ENCODE measurements at places on chromosomes 2 and 18. TPM values are rescaled to one million over a fixed set of nuclear protein-coding genes. Genes with fewer than 3 reads are reported as not detected.

The SCN2A gene
- 0.05 TPM for polyA plus RNA-seq

The COL4A3 gene
- 0.23 TPM for polyA plus RNA-seq

The KYNU gene
- polyA plus RNA-seq, result 0.04 TPM

The BUB1 gene
- polyA plus RNA-seq, result 23.9 TPM

The RGPD4 gene
- 0.04 TPM for polyA plus RNA-seq

The NOSTRIN gene
- polyA plus RNA-seq, result not detected

The REEP1 gene
- polyA plus RNA-seq, result 0.28 TPM

The TACR1 gene
- 0.07 TPM for polyA plus RNA-seq

The DNAH7 gene
- 0.15 TPM for polyA plus RNA-seq

The EPB41L5 gene
- 4.4 TPM for polyA plus RNA-seq

The TRMT61B gene
- polyA plus RNA-seq, result 8.0 TPM

The SLC25A52 gene
- not detected for polyA plus RNA-seq

DNA sequence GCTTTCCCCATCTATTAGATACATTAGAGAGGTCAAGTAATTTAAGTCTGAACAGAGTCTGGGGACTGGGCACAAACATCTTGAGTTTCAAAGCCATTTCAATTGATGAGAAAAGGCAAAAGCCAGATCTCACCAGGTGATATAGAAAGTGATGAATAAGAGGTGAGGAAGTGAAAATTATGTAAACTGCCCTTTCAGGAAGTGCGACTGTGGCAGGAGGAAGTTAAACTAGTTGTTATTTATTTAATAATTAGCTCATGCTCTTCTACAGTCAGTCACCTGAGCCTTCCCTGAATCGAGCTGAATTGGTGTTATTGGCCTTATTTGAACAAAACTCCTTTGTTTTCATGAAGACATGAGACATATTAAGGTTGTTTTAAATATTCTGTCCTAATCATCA is 115.1 kb downstream of the CDH20 start:
- DNase-seq, result no peak

- DNase-seq, result no peak
Observed at GRCh38 chr2:158923180-158923594, 45.3 kb upstream of the TANC1 start.

DNA sequence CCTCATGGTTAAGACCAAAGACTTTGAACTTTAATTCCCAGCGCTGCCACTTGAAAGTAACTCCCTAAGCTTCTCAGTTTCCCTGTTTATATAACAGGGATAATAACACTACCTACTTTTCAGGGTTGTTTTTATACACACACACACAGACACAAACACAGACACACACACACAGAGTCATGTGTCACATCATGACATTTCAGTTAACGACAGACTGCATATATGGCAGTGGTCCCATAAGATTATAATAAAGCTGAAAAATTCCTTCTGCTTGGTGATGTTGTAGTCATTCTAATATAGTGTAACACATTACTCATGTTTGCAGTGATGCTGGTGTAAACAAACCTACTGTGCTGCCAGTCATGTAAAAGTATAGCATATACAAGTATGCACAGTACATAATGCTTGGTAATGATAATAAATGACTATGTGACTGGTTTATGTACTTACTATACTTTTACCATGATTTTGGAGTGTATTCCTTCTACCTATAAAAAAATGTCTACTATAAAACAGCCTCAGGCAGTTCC is 89.2 kb upstream of the ITGA4 start:
- no peak for DNase-seq

DNA sequence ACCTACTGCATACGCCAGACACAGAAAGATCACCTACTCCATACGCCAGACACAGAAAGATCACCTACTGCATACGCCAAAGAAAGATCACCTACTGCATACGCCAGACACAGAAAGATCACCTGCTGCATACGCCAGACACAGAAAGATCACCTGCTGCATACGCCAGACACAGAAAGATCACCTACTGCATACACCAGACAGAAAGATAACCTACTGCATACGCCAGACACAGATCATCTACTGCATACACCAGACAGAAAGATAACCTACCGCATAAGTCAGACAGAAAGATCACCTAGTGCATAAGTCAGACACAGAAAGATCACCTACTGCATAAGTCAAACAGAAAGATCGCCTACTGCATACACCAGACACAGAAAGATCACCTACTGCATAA is 25.8 kb downstream of the COA5 start:
- no peak for DNase-seq

DNA sequence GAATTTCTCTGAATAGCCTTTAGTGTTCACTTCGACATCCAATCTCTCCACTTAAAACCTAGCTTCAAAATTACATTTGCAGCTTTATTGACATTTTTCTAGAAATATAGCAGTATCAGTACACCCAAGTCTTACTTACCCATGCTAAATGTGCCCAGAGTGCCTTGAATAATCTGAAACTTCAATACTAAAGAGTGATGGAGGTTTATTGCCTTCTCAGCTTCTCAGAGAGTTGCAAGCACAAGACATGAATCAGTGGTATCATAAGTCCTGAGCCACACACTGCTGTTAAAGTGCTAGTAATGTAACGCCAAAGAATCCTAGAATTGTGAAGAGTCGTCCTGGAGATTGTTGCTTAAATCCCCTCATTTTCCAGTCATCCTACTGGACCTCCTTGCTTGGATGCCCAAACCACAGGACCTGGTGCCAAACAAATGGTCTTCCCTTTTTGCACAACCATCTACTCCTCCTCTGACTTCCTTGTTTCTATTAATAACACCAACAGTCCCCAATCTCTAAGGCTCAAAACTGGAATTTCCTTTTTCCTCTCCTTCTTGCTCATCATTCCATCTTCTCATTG is 83.2 kb upstream of the SPATS2L start:
- DNase-seq, result peak; percentile 9

DNA sequence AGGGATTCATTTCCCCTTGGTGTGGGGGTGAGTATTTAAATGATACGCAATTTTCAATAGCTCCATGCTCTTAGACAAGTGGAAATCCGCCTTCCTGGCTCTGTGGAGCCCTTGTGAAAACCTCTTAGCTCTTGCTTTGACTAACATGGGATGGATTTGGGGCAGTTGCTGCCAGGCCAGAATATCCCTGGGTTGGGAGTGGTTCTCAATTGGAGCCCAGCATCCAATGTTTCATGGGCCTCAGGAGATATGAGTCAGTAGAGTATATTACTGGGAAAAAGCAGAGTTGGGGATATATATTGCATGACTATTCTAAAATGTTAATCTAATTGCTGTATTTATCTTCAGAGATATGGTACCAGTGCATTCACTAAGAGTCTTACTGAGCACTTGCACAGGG is 104.4 kb upstream of the IL1R2 start:
- DNase-seq, result no peak

DNA sequence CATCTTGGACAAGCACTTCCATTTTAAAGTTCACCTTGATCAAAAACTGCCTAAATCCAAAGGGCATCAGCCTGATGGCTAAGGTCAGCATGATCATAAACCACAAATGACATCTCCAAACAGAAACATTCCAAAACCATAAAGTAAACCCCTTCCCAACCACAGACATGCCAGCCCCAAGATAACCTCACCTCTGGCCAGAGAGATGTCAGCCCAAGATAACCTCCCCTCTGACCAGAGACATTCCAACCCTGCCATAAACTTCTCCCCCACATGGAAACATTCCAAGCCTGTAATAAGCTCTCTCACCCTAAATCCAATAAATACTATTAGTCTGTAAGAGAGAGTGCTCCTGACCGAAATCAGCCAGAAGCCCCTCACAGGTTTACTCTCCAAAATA is 18.6 kb upstream of the MARCO start:
- no peak for DNase-seq

- no peak for DNase-seq
Observed at GRCh38 chr2:55045780-55046179, 4.5 kb downstream of the RTN4 start.

DNA sequence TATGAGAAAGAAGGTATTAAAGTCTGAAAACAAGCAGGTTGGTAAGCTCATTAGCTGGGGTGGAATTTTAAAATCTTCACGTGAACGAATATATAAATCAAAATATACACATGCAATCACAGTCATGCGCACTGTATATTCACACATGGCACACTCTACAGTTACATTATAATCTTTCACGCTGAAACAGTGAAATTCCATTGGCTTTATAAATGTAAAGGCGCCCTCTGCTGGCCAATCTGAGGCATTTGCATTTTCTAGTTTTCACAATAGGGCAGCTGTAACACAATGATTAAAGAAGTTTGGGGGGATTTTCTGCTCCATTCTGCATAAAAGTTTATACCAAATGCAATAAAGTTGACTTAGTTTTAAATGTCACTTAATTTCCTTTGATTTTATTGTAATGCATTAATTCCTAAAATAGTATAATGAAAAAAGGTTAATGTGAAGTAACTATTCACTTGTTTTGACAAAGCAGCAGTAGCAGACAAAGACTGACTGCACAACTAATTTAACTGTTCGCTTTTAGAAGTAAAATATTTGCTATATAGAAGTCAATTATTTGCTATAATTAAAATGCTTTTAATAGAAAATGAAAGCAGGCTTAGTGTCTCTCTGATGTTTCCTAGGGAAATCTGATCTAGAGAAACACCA is 17.2 kb downstream of the IFIH1 start:
- no peak for DNase-seq

- no peak for DNase-seq
Observed at GRCh38 chr2:133452583-133452982, 115.7 kb downstream of the NCKAP5 start.

DNA sequence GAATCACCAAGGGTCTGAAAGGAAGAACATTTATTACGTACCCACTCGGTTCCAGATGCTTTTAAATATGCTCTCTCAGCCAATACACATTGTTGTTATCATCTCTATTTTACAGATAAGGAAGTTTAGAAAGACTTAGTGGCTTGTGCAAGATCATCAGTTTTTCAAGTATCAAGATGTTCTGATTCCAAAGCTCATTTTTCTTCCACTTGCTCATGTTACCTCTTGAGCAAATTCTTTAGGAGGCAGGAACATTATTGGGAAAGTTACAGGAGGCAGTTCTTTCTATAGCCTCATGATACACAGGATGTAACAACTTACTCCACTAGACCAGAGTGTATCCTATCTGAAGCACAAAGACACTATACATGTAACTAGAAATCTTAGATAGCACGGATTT is 65.0 kb upstream of the MMADHC start:
- no peak for DNase-seq

GRCh38 chr2:205156457-205156856 is 525.8 kb upstream of the NRP2 start:
- DNase-seq, result no peak

- DNase-seq, result no peak
Observed at GRCh38 chr2:207164006-207164831, 1.5 kb downstream of the KLF7 start.

DNA sequence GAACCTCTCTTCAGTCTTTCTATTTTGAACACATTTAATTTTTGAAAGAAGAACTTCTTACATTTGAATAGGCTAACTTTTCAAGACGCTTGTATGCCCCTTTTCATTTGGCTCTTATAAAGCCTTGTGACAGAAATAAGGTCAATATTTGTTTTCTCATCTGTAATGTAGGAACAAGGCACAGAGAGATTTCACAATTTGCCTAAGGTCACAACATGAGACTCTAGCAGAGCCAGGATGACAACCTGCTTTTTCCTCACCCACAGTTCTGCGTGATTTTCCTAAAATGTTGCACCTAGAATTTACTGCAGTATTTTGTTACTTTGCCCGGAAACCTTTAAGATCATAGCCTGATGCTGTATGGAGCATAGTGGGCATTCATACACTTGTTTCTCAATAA is 67.4 kb downstream of the TXNL1 start:
- no peak for DNase-seq

DNA sequence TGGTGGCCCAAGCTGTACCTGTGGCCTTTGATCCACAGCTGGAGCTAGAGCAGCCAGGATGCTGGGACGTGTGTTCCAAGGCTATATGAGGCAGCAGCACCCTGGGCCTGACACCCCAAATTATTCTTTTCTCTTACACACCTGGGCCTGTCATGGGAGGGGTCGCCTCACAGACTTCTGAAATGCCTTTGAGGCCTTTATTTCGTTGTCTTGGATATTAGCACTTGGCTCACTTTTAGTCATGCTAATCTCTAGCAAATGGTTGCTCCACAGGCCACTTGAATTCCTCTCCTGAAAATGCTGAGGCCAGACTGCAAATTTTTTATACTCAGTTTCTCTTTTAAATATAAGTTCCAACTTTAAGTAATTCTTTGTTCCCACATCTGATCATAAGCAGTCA is 22.0 kb upstream of the IL1R2 start:
- no peak for DNase-seq

DNA sequence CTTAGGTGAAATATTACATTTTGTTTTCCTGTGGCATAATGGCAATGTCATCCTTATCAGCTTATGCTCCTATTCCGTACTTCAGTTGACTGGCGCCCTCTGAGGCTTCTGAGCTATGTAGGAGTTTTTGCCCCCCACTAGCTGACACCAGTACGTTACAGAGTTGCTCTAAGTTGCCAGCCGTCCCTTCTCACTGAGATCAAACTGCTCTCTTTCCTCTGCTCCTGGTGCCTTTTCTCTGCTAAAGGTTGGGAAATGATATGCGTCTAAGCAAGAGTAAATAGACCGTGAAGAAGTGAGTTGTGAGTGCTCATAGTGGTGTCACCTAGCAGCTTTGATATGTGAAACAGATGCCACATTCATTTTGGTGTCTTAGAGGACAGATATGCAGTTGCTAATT is 99.2 kb downstream of the RAPGEF4 start:
- no peak for DNase-seq

GRCh38 chr2:132978840-132979239 is 308.8 kb upstream of the LYPD1 start:
- DNase-seq, result no peak

- DNase-seq, result no peak
Observed at GRCh38 chr2:233426619-233427342, 72.5 kb downstream of the DGKD start.

DNA sequence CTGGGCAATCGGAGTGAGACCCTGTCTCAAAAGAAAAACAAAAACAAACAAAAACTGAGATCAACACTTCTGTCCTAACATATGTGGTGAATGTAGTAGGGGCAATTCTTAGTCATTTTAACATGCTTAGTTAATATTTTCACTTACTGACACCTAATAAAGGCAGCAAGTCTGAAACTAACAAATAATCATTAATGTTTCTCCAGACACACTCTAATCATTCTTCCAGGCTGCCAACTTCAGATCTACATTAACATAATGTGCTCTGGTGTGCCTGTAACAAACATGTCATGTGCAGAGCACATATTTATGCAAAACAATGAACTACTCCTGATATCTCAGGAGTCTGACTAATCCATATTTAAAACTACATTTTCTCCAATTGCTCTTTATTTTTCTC is 6.0 kb downstream of the KRCC1 start:
- no peak for DNase-seq

DNA sequence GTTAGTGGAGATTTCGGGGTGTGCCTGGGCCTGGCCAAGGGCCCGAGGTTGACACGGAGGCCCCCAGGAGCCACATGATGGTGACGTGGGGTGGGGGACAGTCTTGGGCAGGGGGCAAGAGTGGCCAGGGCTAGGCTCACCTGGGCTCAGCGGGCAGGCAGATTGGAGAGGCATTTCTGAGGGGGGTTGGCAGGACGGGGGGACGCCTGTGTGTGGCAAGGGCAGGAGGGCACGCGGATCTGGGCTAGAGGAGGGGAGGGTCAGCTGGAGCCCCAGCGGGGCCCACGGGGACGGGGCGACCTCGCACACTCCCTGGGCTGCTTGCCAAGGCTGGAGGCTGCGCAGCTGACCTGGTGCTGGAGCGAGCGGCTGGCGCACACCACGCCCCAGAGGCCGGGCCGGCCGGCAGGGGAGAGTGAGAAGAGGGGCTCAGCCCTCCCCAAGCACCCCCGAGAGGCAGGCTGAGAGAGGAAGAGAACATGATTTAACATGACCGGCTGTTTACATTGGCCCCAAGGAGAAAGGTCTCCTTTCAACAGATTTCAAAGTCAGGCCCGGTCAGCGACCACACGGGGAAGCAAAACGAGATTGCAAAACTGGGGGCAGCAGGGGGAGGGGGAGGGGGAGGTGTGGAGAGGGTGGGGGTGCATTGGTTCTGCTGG is 38.0 kb upstream of the SNED1 start:
- no peak for DNase-seq
